ENCODE measurements at places on chromosomes 4 and X.

GRCh38 chr4:137124278-137124932 lies 407.9 kb downstream of the PCDH18 start:
- no peak for DNase-seq

DNA sequence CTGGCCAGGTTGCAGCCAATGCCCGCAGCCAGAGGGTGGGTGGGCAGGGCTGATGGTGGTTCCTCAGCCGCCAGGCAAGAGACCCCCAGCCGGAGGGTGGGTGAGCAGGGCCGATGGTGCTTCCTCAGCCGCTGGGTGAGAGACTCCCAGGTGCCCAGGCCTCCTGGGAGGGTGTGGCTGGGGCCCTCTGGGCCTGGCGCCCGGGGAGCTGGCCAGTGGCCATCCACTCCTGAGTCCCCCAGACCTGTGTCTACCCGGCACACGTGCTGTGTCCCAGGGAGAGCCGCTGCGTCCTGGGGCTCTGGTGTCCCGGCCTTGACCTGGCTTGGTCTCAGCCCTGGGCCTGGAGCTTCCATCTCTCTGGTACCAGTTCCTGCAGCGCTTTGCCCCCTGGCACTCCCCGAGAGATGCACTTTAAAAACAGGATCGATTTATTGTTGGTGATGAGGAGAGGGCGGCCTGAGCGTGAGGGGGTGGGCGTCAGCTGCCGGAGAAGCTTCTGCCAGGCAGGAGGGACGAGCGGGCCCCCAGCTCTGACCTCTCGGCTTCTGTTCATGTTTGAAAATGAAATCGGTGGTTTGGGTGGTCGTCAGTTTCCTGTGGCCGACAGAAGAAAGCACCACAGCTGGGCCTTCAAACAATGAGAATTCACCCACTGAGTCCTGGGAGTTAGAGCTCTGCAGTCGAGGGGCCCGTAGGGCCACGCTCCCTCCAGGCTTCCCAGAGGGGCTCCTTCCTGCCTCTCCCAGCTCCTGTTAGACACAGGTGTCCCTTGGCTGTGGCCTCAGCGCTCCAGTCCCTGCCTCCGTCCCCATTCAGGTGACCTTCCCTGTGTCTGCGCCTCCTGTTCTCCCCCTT lies 6.5 kb downstream of the DOK7 start:
- peak; percentile 66 for DNase-seq

- no peak for DNase-seq
Measured at GRCh38 chr4:140252141-140252741, 98.3 kb upstream of the MAML3 start.

DNA sequence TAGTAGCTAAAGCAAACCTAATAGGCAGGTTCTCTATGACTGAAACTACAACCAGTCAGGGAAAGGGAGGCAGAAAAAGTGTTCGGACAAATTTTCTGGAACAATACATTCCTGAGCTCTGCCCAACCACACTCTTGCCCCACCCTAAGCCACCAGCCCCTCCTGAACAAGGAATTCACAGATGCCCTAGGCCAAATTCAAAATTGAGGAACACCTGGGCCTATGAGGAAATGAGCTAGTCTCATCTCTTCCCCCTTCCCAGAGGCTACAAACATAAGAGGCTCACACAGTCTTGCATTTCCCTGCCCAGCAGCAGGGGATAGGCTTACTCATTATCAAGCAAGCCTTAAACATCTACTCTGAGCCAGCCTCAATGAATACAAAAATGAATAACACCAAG lies 284.7 kb downstream of the ZNF674 start:
- no peak for DNase-seq

- no peak for DNase-seq
Measured at GRCh38 chr4:91302120-91302519, 1001.6 kb upstream of the GRID2 start.

DNA sequence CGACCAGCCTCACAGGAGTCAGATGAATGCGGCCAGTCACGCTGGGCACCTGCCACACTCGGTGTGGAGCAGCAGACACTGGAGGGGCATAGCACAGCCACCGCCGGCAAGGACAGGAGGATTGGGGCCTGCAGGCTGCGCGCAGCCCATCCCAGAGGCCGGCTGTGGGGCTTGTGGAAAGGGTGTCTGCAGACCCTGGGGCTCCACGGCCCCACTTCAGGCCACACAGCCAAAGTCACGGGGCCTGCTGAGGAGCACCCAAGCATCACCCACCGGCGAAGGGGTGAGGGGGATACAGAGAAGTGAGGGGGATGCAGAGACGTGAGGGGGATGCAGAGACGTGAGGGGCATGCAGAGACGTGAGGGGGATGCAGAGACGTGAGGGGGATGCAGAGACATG lies 70.1 kb downstream of the FAM53A start:
- no peak for DNase-seq

- no peak for DNase-seq
Measured at GRCh38 chrX:940691-941090, 271.8 kb downstream of the CRLF2 start.

- DNase-seq: peak; percentile 17
Measured at GRCh38 chrX:84729809-84730208, 227.6 kb upstream of the HDX start.

- DNase-seq: no peak
Measured at GRCh38 chr4:86256086-86256485, 103.8 kb downstream of the MAPK10 start.

GRCh38 chrX:13469963-13470684 lies 99.3 kb upstream of the EGFL6 start:
- DNase-seq: no peak

- DNase-seq: no peak
Measured at GRCh38 chrX:111914398-111915090, 38.6 kb downstream of the TRPC5OS start.

- no peak for DNase-seq
Measured at GRCh38 chrX:45258731-45259402, 58.2 kb upstream of the DIPK2B start.

DNA sequence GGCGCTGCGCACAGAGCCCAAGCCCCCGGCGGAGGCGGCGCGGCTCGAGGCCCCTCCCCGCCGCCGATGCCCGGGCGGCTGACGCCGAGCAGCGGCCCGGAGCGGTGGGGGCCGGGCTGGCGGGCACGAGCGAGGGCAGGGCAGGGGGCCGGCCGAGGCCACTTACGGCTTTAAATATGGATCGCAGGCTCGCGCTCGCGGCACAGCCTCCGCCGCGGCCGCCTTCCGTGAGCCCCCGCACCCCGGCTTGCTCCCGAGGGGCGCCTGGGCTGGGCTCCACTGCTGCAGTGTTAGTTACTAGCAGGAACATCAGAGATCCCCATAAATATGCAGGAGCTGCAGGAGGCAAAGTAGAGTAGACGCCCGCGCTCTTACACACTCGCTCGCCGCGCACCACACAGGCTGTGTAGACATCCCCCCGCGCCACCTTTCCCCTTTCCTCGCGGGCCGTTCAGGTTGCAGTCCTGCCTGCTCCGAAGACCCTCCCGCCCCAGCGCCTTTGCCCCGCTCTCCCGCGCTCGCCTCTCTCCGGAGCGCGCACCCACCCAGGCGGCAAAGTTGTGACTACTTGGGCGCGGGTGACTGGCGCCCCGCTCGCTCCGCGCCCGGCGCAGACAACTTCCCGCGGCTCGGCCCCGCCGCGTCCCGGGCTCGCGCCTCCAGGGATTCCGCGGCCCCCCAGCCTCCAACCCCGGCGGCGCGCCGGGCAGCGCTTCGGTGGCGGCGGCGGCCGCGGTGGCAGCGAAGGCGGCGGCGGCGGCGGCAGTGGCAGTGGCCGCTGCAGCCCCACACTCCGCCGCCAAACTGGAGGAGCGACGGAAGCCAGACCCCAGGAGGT lies 152.0 kb upstream of the SLC4A4 start:
- DNase-seq: peak; percentile 83

DNA sequence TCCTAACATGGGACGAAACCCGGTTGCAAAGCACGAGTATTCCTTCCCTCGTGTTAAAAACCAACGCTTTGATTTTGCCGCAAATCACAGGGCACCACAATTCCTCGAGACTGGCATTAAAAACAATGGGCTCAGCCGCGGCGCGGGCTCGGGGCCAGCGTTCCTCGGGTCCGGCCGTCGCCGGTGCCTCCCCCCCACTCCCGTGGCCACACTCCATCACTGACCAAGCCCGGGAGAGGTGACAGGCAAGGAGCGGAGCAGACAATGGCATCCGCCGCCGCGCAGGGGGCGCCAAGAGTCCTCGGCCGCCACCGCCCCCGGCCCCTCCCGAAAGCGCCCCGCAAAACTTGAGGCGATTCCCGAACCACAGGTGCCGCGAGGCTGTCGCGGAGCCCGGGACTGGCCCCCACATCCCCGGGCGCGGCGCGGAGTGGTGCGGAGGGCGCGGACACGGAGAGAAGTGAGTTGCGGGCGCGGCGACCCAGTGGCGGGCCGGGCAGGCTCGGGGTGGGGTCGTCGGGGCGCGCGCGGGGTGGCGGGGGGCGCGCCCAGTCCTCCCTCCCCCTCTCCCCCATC lies 445 bp downstream of the AP1S2 start:
- peak; percentile 93 for DNase-seq

DNA sequence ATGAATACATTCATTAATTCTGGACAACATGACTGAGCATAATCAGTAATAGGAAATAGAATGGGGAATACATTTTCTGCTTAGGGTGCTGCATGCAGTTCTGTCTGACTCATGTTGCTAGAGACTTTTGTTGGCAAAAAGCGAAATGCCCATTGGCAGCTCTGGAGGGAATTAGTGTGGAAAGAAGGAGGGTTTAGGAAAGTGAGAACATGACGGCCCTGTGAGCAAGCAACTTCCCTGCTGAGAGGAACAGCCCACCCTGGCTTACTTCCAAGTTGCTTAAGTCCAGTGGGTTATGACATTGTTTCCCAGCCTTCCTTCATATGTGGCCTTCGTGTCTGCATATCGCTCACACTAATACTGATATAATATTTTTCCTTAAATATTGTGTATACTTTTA lies 13.8 kb downstream of the MAD2L1 start:
- DNase-seq: no peak

GRCh38 chrX:340641-341423 lies 22.2 kb upstream of the GTPBP6 start:
- peak; percentile 9 for DNase-seq

GRCh38 chr4:41315862-41316261 lies 59.1 kb downstream of the UCHL1 start:
- no peak for DNase-seq

GRCh38 chr4:105059337-105059736 lies 87.3 kb upstream of the TET2 start:
- no peak for DNase-seq

- no peak for DNase-seq
Measured at GRCh38 chr4:123405267-123405865, 8.8 kb downstream of the SPRY1 start.

- no peak for DNase-seq
Measured at GRCh38 chrX:15664487-15665444, at the start of gene CLTRN. Gene CLTRN (minus strand): TSS chrX:15664805. CDS start chrX:15664775, 30 bp downstream.

DNA sequence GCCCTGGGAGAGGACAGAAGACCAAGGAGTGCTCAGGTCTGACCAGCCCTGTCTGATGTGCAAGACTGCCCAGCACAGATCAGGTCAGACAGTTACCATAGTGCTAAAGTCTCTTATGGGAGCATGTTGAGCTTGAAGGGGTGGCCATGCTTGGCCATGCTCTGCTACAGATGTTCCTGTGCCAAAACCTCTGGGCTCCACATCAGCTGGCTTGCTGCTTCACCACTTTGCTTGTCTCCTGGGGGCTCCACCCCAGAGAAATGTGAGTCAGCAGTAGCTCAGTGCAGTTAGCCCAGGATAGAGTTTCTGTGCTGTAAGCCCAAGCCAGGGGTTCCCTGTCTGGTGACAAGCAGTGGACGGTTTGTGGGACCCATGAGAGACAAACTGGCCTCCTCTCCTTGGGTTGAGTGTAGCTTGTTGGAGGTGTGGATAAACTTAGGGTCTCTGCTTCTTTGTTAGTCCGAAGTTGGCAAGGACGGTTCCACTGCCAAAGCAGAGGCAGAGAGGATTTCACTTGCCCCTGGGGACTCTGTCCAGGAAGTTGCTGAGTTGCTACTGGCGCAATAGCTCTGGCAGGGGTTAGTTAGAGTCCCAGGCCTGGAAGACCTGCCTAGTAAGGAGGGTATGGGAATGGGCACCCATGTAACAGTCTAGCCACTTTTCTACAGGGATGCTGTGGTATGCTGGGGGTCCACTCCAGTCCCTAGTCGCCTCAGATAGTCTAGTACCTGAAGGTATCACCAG lies 8.7 kb upstream of the TMSB15C start:
- no peak for DNase-seq

- peak; percentile 17 for DNase-seq
Measured at GRCh38 chr4:101345596-101346350, 1.6 kb downstream of the PPP3CA start.

Data from posterior cingulate gyrus (tissue), 11 donors.